Fibroblast of villous mesenchyme (primary cell): ENCODE measurements at places on chromosomes 1 and 21. TPM values are rescaled to one million over a fixed set of nuclear protein-coding genes. Genes with fewer than 3 reads are reported as not detected.

DNA sequence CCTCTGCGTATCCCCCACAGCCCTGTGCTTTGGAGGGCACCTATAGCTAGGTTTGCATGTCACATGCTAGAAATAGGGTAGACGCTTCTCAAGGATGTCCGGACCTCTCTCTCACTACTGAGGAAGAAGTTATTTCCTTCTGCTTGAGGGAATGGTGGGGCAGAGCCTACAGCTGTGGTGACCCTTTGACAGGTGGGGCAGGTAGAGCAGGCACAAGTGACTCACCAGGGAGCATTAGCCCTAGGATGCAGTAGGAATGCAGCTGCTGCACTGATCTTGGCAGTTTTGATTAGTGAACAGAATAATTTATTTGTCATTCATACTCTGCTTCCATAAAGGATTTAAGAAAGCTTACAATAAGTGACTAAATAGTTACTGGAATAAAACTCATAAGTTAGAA, 129.6 kb upstream of the HOOK1 start:
- no peak for DNase-seq

Gene CAP1
- 541 and 671 TPM in 2 replicates for total RNA-seq

- DNase-seq, result no peak
Observed at GRCh38 chr1:219731771-219732170, 118.9 kb upstream of the ZC3H11B start.

DNA sequence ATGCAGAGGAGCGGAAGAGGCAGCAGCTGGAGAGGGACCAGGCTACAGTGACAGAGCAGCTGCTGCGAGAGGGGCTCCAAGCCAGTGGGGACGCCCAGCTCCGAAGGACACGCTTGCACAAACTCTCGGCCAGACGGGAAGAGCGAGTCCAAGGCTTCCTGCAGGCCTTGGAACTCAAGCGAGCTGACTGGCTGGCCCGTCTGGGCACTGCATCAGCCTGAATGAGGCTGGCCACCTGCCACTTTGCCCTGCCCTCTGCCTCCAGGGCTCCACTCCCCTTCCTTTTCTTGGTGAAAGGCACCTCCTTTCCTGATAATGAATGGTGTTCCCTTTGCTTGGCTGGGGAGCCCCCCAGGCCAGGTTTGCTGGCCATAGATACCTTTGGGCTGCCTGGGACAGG, 3.3 kb upstream of the HMGN2 start:
- DNase-seq, result no peak

Gene HTR1D
- 0.86 and 2.3 TPM in 2 replicates for total RNA-seq

Gene HSPB7
- total RNA-seq, result 1.7 and 3.5 TPM in 2 replicates

Gene MX2
- 0.97 and 2.6 TPM in 2 replicates for total RNA-seq

DNA sequence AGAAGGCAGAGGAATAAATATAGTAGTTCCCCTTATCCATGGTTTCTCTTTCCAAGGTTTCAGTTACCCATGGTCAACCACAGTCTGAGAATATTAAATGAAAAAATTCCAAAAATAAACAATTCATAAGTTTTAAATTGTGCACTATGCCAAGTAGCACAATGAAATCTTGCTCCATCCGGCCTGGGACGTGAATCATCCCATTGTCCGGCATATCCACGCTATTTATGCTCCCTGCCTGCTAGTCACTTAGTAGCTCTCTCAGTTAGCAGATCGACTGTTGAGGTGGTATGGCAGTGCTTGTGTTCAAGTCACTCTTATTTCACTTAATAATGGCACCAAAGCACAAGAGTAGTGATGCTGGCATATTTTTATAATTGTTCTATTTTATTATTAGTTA, 58.6 kb upstream of the ARHGAP29 start:
- no peak for DNase-seq

DNA sequence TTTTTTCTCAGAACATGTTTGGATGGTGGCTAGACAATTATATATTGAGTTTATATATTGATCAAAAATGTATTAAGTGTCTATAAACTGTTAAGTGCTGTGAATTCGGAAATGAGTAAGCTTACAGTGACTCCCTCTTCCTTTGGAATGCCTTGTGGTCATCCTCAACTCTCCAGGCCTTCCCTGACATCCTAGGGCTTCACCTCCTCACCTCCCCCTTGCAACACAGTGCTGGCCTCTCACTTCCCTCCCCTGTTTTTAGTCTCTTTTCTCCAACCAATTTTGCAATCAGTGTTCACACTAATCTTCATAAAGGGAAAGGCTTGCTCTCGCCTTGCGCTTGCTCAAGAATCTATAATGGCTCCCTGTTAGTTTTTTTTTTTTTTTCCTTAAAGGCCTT, 95.1 kb upstream of the C1orf21 start:
- peak; percentile 87 for DNase-seq

GRCh38 chr1:6410248-6410893, 9.3 kb downstream of the HES2 start:
- no peak for DNase-seq

DNA sequence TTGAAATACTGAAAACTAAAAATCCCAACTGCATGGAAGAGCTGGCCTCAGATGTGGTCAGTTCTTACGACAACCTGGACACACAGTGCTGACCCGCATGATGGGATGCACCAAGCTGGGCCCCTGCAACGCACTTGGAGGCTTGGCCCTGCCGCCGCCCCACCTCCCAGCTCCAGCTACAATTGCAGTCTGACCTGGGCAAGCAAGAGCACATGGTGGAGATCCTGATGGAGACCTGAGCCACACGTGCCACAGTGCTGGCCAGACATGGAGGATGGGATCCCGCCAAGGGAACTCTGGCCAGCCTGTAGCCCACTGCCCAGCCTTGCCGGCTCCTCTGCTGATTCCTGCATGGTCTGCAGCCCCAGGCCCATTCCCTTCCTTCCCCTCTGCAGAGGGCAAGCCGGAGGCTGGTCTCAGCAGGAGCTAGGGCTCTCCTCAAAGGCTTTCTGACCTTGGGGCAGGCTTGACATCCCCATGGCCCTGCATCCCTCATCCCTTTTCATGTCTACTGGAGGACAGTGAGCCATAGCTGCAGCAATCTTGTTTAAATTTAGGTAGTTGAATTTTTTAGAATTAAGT, 14.1 kb downstream of the CR1L start:
- DNase-seq, result no peak

Gene S100A3
- 18.0 and 20.3 TPM in 2 replicates for total RNA-seq

DNA sequence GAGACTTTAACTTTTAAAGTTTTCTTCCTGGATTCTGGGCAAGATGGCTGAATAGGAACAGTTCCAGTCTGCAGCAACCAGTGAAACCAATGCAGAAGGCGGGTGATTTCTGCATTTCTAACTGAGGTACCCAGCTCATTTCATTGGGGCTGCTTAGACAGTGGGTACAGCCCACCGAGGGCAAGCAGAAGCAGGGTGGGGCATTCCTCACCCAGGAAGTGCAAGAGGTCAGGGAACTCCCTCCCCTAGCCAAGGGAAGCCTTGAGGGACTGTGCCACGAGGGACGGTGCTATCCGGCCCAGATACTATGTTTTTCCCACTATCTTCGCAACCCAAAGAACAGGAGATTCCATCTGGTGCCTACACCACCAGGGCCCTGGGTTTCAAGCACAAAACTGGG, 121.0 kb downstream of the VAV3 start:
- no peak for DNase-seq

Gene CLDN8
- total RNA-seq, result not detected in 2 replicates

Gene MARK1
- 0.86 and 1.6 TPM in 2 replicates for total RNA-seq

GRCh38 chr1:223802032-223802431, 43.7 kb downstream of the TP53BP2 start:
- no peak for DNase-seq

Gene RHD
- not detected in 2 replicates for total RNA-seq

GRCh38 chr1:43521078-43521477, 9.6 kb upstream of the PTPRF start:
- DNase-seq, result no peak

GRCh38 chr1:151825751-151826660, 5.6 kb downstream of the RORC start:
- no peak for DNase-seq

DNA sequence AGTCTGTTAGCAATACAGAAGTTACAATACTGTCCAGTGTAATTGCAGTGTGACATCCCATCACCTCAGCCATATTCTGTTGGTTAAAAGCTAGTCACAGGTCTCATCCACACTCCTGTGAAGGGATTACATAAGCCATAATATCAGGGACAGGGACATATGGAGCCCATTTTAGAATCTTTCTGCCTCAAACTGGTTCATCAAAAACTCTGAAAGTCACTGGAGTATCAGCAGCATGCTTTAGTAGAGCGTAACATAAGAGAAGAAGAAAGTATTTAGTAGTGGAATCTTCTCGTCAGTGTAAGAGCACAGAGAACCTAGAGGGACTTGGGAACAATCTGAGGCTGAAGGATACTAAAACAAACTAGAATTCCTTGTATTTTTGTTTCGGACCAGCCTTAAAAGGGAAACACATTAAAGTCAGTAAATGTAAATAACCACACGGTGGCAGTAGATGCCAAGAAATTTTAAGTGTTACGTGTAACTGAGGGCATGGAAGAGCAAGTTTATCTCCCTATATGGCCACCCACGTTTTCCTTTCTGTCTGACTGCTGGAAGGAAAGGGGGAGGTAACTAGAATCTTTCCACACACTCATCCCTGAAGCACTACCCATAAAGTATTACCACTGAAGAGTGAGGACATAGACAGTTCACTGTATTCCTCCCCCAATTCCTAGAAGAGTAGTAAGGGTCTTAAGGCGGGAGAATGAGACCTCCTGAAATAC, 41.6 kb upstream of the AGL start:
- DNase-seq, result peak; percentile 95

GRCh38 chr21:35582731-35583130, 477.6 kb downstream of the SETD4 start:
- no peak for DNase-seq

GRCh38 chr1:71240656-71241055, 159.8 kb upstream of the ZRANB2 start:
- DNase-seq, result no peak

Gene PGD
- total RNA-seq, result 74.1 and 88.1 TPM in 2 replicates

Gene ERICH3
- total RNA-seq, result not detected in 2 replicates

DNA sequence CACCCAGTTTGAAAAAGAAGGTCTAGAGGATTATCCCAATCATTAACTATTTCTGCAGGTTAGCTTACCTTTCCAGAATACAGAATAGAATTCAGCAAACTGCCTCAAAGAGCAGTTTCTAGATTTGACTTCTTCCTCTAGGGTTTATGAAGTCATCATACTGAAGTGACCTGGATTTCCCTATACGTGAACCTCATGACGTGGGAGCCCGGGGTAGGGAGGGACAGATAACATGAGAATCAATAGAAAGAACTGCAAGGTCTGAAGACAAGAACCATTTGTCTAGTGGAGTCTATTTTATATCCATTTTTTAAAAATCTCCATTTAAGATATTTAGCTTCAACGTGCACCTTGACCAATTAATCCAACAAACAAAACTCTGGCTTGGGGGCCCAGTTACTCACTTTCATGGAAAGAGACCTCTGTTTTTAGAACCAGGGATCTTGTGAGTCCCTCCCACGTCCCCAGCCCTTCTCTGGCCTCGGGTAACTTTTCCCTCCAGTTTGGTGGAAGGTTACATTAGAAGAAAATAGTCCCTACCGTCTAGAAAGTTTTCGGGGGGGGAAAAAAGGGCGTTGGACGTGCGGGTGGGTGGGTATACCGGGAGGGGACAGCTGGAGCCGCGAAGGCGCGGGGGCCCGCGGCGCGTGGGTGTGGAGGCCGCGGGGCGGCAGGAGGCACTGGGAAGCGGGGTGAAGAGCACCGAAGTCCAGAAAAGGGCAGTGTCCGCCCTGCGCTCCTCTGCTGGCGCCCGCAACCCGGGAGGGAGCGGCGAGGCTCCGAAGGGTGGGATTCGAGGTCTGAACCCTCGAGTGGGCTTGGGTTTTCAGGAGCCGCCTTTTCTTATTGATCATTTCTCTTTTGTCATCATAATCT, 13.8 kb upstream of the POGZ start:
- peak; percentile 57 for DNase-seq
